ENCODE measurements at places on chromosomes 11 and 22.
A peak's percentile ranks its signal among the peaks of the same experiment; 100 is the strongest.

- no peak for DNase-seq
Observed at GRCh38 chr11:94472916-94473799, 20.5 kb downstream of the MRE11 start.

DNA sequence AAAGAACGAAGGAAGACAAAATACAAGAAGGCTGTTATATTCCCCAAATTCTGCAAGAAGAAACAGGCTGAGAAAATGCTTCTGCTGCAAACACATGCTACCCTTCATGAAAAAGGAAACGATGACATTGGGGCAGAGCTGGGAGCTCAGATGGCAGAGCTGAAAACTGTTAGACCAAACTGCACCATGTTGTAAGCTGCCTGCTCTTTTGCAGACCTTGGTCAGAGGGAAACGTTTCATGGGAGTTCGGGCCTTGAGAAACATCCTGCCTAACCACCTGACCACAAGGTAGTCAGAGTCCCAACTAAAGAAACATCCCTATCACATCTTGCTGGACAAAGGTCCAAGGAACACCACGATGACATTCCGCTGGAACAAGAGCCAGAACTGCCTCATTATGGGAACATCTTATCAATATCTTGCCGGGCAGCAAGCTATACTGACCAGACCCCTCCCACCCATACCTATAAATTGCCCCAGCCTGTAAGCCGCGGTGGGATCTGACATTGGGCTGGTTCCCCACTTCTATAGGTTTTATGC, 110.7 kb upstream of the CTSC start:
- no peak for DNase-seq

- no peak for DNase-seq
Observed at GRCh38 chr11:95132956-95133355, 43.3 kb downstream of the ENDOD1 start.

GRCh38 chr11:121281698-121282097, 10.9 kb upstream of the SC5D start:
- DNase-seq: no peak

DNA sequence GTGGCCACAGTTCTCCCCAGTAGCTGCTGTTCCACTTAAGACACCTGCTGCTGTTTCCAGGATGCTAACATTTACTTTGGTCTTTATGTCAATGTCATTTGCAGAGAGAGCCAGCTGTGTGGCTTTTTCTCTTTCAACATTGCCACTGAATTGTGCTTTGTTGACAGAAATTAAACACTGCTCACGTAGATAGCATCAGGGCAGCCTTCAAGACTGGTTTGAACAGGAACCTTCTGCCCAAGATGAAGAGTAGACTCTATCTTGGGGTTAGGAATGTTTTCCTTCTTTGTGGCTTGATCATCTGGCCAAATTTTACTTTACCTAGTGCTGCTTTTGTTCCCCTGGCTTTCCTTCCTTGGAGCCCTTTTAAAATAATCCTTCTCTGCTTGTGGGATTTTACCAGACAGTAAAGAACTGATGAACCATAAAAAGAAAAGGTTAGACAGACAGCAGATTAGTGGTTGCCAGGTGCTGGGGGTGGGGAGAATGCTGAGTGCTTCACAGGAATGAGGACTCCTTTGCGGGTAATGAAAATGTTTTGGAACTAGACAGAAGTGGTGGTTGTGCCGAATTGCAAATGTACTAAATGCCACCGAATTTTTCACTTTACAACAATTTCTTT, 22.7 kb upstream of the XBP1 start:
- no peak for DNase-seq

DNA sequence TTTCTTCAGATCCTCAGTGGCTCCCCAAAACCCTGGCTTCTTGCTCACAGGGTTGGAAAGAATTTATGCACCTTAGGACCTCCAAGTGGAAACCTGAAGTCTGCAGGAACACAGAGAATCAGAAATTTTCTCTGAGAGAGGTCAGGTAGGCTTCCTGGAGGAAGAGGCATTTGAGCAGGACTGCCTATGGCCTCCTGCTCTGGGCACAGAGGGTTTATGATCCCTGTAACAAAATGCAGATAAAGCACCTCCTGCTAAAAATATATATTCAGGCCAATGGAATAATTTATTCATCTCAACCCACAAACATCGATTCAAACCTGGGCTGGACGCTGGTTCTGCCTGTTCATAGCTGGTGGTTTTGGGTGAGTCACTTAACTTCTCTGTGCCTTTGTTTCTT, 68.1 kb upstream of the FGF3 start:
- DNase-seq: no peak

- DNase-seq: no peak
Observed at GRCh38 chr11:121670805-121671282, 218.1 kb upstream of the SORL1-AS1 start.

DNA sequence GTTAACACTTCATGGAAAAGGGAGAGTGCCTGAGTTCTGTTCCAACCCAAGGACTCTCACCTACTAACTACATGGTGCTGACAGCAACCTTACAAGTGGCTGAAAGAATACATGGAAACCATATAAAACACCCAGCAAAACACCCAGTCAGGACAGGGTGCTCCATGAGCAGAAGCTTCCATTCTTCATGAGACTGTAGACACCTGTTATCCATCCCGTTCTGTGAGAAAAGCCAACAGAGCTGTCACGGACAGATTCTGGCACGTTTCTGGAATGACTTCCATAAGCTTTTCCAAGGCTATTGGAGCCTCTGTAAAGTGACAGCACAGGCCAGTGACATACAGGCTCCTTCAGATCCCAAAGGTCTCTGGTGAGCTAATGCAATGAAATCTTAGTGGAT, 23.2 kb downstream of the PRR14L start:
- no peak for DNase-seq

- DNase-seq: no peak
Observed at GRCh38 chr11:2127482-2128129, 11.6 kb downstream of the IGF2 start.

DNA sequence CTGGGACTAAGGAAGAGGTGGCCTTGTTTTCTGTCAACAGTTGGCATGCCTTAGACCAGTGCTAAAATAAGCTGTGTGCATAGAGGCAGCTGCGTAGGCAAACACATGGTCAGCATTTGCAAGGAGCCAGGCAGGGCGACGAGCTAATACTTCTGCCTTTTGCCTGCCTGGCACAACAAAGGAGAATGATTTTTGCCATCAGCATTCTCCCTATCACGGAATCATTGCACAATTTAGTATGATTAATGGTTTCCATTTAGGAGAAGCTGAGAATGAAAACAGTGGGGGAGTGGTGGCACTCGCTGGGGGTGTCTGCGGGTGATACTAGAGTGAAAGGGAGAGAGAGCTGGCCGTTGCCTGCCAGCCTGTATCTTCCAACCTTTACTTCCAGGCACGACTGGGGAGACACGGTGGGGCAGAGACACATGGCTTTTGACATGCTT, 336.0 kb downstream of the CADM1 start:
- DNase-seq: no peak

DNA sequence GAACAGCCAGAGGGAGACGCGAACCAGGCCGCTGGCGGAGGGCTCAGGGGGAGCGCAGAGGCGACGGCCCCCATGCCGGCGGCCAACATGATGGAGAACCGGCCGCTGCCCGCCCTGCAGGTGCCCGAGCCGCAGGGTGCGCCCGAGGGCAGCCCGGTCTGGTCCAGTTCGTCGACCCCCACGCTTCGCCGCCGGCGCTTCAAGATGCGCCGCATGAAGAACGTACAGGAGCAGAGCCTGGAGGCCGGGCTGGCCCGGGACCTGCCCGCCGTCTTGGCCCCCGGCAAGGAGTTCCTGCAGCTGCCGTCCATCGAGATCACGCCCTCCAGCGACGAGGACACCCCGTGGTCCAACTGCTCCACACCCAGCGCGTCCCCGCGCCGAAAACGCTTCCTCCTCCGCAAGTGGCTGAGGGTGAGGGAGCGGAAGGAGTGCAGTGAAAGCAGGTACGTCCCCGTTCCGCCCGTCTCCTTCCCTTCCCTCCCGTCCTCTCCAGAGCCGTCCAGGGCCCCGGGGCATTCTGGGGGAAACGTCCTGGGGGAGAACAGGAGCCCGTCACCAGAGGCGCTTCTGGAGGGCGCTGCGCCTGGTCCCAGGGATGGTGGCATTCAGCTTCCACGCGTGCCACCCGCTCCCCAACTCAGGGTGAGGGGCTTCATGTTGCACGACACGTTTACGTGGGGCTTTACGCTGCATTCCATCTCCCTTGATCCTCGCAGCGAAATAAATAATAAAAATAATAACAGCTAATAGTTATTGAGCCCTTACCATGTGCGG, 840 bp downstream of the GRAMD1B start:
- DNase-seq: peak; percentile 32

DNA sequence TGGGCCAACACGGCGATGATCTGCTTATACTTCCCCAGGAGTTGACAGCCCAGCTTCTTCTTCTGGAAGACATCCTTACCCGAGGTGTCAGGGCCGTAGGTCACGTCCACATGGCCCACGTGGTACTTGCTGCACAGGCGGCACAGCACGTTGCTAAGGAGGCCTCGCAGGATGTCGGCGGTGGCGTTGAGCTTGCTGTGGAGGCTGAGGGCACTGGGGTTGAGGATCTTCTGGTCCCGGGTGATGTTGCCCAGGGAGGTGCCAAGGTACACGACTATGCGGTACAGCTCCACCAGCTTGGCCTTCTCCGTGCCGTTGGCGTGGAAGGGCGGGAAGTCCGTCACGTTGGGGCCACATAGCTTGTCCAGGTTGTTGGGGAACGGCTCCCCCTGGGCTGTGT, 2.9 kb downstream of the LIF start:
- DNase-seq: no peak

- no peak for DNase-seq
Observed at GRCh38 chr11:122045181-122045586, 70.8 kb downstream of the BLID start.

GRCh38 chr11:70500076-70500847, 101.9 kb downstream of the CTTN start:
- DNase-seq: no peak

GRCh38 chr11:122647736-122648275, 7.7 kb upstream of the UBASH3B start:
- no peak for DNase-seq

DNA sequence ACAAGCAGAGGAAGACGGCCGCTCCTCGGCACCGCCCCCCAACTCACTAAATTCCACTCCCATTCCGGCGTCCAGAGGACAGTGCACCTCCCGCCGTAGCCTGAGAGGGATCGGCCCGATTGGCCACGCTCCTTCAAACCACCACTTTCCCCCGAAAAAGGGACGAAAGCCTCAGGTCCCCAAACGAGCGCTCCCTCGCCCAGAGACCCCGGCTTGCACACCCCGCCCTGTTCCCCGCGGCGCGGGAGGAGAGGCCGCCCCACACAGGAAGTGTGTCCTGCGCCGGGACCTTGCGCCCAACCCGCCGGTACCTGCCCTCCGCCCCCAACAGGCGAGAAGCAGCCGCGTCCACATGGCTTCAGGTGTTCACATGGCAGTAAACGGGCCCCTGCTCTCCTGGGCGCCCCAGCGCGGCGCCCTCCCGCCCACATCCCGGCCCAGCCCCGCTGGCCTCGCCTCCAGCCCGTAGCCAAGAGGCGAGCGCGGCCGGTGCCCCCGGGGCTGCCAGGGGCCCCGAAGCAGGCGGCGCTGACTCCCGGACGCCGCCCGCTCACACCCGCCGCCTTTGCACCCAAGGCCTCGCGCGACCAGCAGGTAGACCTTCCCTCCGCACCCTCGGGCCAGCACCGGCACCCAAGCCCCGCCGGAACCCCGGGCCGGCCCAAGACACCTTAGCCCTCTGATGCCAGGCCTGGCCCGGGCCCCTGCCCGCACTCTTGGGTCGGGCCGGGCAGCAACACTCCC, 849 bp downstream of the TCF20 start:
- DNase-seq: peak; percentile 40

- DNase-seq: no peak
Observed at GRCh38 chr11:111604392-111605009, 2.3 kb downstream of the SIK2 start.

GRCh38 chr11:68870470-68870869, 28.8 kb upstream of the CPT1A start:
- no peak for DNase-seq

GRCh38 chr11:27612932-27613880, 87.0 kb downstream of the BDNF start:
- no peak for DNase-seq

DNA sequence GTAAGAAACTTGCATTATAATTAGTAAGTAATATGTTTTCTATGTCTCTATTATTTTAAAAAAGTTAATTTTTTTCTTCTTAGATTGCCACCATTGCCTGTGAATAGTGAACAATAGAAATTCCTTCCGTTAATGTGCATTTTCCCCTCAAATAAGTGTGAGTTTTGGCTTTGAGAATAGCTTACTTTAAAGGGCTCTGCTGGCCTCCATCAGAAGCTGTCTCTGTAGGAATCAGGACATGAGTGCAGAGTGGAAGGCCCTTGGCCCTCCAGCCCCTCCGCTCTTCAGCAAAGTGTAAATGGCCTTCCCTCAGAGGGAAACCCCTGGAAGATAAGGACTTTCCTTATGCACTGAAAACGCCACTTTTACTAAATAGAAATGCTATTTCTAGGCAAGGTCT, 24.1 kb upstream of the ADORA2A start:
- DNase-seq: no peak

GRCh38 chr11:33879375-33879774, 12.5 kb downstream of the LMO2 start:
- no peak for DNase-seq

DNA sequence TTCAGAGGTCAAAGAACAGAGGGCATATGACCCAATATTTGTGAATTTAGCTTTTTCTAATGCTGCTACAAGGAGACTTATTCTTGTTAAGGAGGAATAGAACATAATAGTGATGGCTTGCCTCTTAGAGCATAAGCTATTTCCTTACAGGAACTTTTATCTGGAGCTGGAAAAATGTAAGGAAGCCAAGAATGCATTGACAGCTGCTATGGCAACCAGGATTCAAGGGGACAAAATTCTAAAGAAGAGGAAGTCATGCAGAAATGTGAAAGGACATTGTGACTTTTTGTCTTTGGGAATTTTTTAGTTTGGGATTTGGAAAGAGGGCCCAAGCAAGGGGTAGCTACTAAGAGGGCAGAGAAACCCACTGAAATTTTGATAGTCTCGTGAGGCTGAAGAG, 51.1 kb downstream of the EHF start:
- DNase-seq: no peak

GRCh38 chr11:118915396-118915795, 10.3 kb downstream of the BCL9L start:
- DNase-seq: no peak

DNA sequence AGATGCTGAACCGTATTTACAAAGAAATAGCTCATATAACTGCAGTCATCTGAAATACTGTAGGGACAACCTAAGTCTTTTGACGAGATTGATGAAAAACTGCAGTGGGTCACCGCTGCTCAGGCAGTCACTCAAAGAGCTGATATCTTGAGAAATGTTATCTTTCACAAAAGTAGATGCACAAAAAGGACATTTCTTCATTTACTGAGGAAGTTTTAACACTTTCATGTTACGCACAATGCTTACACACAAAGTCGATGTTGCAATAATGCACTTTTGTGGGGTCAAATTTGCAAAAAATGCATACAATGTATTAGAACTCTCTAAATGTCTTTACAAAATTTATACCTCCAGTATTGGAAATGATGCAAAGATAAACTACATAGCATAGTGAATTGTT, 16.2 kb upstream of the OR10V1 start:
- no peak for DNase-seq

- DNase-seq: no peak
Observed at GRCh38 chr22:48277868-48278581, 1515.6 kb downstream of the TBC1D22A start.

Data from neural crest cell (in vitro differentiated cells).